ENCODE measurements at places on chromosomes 5 and 9. TPM values are rescaled to one million over a fixed set of nuclear protein-coding genes. Genes with fewer than 3 reads are reported as not detected.

Gene FSD1L
- polyA plus RNA-seq, result 1.6 TPM

Gene CFAP157
- polyA plus RNA-seq, result 0.12 TPM

Gene SLC6A18
- 0.07 TPM for polyA plus RNA-seq

Gene SLC31A1
- 4.2 TPM for polyA plus RNA-seq

Gene GNPDA1
- 26.6 TPM for polyA plus RNA-seq

Gene PCDHGB6
- 1.2 TPM for polyA plus RNA-seq

Gene MVB12B
- 8.9 TPM for polyA plus RNA-seq

Gene HSPA9
- polyA plus RNA-seq, result 75.1 TPM

Gene N4BP3
- 2.3 TPM for polyA plus RNA-seq

Gene FGFR4
- 4.9 TPM for polyA plus RNA-seq

Gene TRIM14
- 17.8 TPM for polyA plus RNA-seq

Gene SELENOP
- polyA plus RNA-seq, result 328 TPM

Gene SNCAIP
- polyA plus RNA-seq, result not detected

Gene LCN12
- not detected for polyA plus RNA-seq

Gene EPB41L4B
- polyA plus RNA-seq, result 107 TPM

Gene C9
- 0.06 TPM for polyA plus RNA-seq

Gene NDOR1
- 20.2 TPM for polyA plus RNA-seq

Gene GRM6
- polyA plus RNA-seq, result not detected

Gene ACOT12
- not detected for polyA plus RNA-seq

Gene ABLIM3
- polyA plus RNA-seq, result 6.5 TPM

Gene NRARP
- polyA plus RNA-seq, result 24.0 TPM

Gene LVRN
- 0.45 TPM for polyA plus RNA-seq

Gene FBLL1
- polyA plus RNA-seq, result 0.60 TPM

Gene ADCY2
- polyA plus RNA-seq, result 0.69 TPM

Gene RAI14
- polyA plus RNA-seq, result 6.7 TPM

Gene GDA
- polyA plus RNA-seq, result 16.0 TPM

Gene PFN3
- polyA plus RNA-seq, result not detected

Gene DTWD2
- 5.3 TPM for polyA plus RNA-seq

Gene ADRB2
- 0.60 TPM for polyA plus RNA-seq

Gene PDE6A
- 2.4 TPM for polyA plus RNA-seq

Gene CCL27
- not detected for polyA plus RNA-seq

Gene PCDHB16
- 0.29 TPM for polyA plus RNA-seq

Gene PLEKHG4B
- 0.04 TPM for polyA plus RNA-seq

Gene IL31RA
- polyA plus RNA-seq, result not detected

Gene BAAT
- 0.60 TPM for polyA plus RNA-seq

Gene TRPM3
- 0.07 TPM for polyA plus RNA-seq

Gene PLPP7
- 1.8 TPM for polyA plus RNA-seq

Gene FOXD4L4
- polyA plus RNA-seq, result not detected

Gene OR1Q1
- polyA plus RNA-seq, result not detected

Gene FBP1
- 39.6 TPM for polyA plus RNA-seq

Gene SH2D3C
- polyA plus RNA-seq, result 6.6 TPM

Gene GHR
- polyA plus RNA-seq, result 2.4 TPM

Gene PCDHB3
- polyA plus RNA-seq, result not detected

Gene ASPN
- 2.5 TPM for polyA plus RNA-seq

Gene ADRA1B
- 0.47 TPM for polyA plus RNA-seq

Gene GFI1B
- polyA plus RNA-seq, result 0.87 TPM

Gene DND1
- polyA plus RNA-seq, result 2.4 TPM

Gene CDKN2A
- 1.7 TPM for polyA plus RNA-seq
